ENCODE measurements at places on chromosomes 6 and 20. TPM values are rescaled to one million over a fixed set of nuclear protein-coding genes. Genes with fewer than 3 reads are reported as not detected.
A peak's percentile ranks its signal among the peaks of the same experiment; 100 is the strongest.

The PCSK2 gene
- total RNA-seq, result not detected

The BPIFB2 gene
- not detected for total RNA-seq

DNA sequence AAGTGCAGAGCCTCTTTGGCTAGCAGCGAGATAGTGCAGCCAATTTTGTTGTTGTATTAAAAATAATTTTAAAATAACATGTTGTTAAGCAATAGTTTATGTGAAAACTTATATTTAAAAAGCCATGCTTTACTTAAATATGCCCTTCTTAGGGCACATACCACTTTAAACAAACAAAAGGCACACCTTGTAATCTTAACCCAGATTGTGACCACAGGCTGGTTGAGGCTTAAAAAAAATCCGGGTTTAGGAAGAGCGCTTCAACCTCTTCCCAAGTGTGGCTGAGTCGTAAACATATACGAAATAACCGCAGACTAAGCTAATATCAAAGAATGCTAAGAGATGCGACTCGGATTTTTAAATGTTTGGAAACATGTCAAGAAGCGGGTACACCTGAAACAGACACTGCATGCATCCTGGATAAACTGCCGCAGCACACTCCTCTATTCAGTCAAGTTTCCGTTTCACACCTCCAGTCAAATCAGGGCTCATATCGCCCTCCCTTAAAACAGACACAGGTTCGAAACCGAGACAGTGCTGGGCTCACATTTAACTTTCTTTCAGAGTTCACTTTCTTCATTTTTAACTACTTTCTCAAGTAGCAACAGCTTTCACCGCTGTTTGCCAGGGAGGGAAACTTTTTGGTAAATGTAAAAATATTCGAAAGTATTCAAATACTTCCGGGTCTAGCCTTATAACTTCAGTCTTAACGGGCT lies 1.5 kb downstream of the DEK start:
- DNase-seq, result peak; percentile 50

DNA sequence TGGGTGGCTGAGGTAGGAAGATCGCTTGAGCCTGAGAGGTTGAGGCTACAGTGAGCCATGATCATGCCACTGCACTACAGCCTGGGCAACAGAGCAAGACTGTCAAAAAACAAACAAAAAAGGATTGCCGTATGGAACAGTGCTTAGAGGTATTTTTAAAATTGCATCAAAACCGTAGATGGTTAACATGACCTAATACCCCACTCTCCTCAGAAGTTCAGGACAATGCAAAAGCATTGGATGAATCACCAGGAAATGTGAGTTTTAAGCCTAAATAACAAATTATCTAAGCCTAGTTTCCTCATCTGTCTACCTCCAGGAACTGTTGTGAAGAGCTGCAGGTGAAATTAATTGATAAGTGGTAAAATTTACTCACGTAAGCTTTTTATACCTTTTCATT lies 123.8 kb upstream of the ID4 start:
- DNase-seq, result no peak

DNA sequence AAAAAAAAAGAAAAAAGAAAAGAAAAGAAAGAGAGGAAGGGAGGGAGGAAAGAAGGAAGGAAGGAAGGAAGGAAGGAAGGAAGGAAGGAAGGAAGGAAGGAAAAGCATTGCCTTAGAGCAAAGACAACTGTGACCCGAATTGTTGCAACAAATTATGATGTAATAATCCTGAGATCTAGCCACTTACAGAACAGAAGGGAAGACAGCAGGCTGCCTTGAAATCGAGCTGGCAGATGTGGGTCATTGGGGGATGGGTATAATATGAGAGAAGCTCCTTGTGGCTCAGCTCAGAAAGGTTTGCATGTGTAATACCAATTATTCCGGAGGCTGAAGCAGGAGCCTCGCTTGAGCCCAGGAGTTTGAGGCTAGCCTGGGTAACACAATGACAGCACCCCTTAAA lies 208.1 kb upstream of the PROKR2 start:
- no peak for DNase-seq

- no peak for DNase-seq
These were observed 189.6 kb downstream of the JARID2 start for GRCh38 chr6:15435468-15435867.

DNA sequence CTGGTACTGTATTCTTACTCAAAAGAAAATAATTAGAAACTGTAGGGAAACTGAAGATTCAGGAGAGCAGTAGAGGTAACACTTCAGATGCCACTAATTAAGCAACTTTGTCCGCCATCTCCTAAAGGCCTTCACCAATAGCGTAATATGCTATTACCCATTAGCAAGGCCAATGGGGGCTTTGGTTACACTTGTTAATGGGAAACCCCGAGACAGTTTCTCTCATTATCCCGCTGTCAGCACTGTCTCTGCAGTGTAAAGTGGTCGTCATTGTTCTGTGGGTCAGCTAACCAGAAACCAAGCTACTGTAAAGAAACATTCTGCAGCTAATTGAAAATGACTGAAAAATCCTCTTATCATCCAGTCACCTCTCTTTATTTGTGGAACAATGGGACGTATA lies 468.0 kb upstream of the POU3F2 start:
- no peak for DNase-seq

Measured in PC-9 (cell line).